ENCODE measurements at places on chromosomes 7 and 10.

- no peaks in the 10 kb centered on the region for H3K36me3 ChIP-seq
- DNase-seq: no peak
- peaks cover 10% of the 10 kb centered on the region for H3K4me1 ChIP-seq
- H3K4me3 ChIP-seq: no peak overlapping the region
Observed at GRCh38 chr10:104306897-104307296, 31.4 kb downstream of the ITPRIP start.

DNA sequence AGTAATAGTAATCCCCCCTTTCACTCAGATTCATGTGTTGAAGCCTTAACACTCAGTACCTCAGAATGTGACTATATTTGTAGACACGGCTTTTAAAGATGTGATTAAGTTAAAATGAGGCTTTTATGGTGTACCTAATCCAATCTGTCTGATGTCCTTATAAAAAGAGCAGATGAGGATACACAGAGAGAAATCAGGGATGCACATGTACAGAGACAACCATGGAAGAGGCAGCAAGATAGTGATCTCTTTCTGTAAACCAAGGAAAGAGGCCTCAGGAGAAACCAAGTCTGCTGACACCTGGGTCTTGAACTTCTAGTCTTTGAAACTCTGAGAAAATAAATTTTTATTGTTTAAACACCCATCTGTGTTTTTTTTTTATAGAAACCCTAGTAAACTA, 44.0 kb upstream of the ZNF365 start:
- H3K4me1 ChIP-seq: no peaks in the 10 kb centered on the region
- no peak overlapping the region for H3K4me3 ChIP-seq
- DNase-seq: no peak
- no peaks in the 10 kb centered on the region for H3K27me3 ChIP-seq
- no peaks in the 10 kb centered on the region for H3K36me3 ChIP-seq
- no peak overlapping the region for H3K27ac ChIP-seq

- no peak overlapping the region for H3K4me3 ChIP-seq
- H3K27me3 ChIP-seq: no peaks in the 10 kb centered on the region
- no peak for DNase-seq
- no peaks in the 10 kb centered on the region for H3K4me1 ChIP-seq
- H3K36me3 ChIP-seq: no peaks in the 10 kb centered on the region
- no peak overlapping the region for H3K27ac ChIP-seq
Observed at GRCh38 chr7:110347081-110347480, 743.8 kb upstream of the LRRN3 start.

DNA sequence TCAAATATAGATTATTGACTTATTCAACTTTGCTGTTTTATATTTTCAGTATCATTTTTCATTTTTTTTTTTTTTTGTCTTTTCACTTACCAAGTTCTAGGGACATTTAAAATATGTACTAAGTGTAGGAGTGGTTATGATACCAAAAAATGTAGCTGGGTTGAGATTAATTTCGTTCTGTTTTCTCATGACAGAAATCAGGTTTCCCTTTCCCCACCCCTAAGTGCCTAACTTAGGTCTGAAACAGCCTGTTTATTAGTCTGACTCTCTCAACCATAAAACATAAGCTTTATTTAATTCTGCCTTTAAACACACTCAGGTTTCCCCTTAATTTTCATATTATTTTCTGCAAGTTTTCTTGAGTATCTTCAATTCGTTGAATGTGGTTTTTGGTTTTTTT, 22.1 kb downstream of the TMEM106B start:
- no peaks in the 10 kb centered on the region for H3K27me3 ChIP-seq
- DNase-seq: no peak
- H3K36me3 ChIP-seq: no peaks in the 10 kb centered on the region
- no peak overlapping the region for H3K27ac ChIP-seq
- no peak overlapping the region for H3K4me3 ChIP-seq

GRCh38 chr7:37216923-37217322, 231.7 kb downstream of the ELMO1 start:
- H3K4me1 ChIP-seq: no peaks in the 10 kb centered on the region
- peaks cover 7% of the 10 kb centered on the region for H3K36me3 ChIP-seq
- no peak overlapping the region for H3K4me3 ChIP-seq
- DNase-seq: no peak

GRCh38 chr7:103712991-103713778, 267.2 kb upstream of the SLC26A5 start:
- no peak for DNase-seq
- no peak overlapping the region for H3K27ac ChIP-seq
- no peak overlapping the region for H3K4me3 ChIP-seq
- H3K4me1 ChIP-seq: no peaks in the 10 kb centered on the region
- H3K27me3 ChIP-seq: no peaks in the 10 kb centered on the region
- no peaks in the 10 kb centered on the region for H3K36me3 ChIP-seq

- H3K27me3 ChIP-seq: no peaks in the 10 kb centered on the region
- H3K4me1 ChIP-seq: no peaks in the 10 kb centered on the region
- H3K36me3 ChIP-seq: no peaks in the 10 kb centered on the region
Observed at GRCh38 chr7:36764929-36765328, 40.6 kb upstream of the AOAH start.

DNA sequence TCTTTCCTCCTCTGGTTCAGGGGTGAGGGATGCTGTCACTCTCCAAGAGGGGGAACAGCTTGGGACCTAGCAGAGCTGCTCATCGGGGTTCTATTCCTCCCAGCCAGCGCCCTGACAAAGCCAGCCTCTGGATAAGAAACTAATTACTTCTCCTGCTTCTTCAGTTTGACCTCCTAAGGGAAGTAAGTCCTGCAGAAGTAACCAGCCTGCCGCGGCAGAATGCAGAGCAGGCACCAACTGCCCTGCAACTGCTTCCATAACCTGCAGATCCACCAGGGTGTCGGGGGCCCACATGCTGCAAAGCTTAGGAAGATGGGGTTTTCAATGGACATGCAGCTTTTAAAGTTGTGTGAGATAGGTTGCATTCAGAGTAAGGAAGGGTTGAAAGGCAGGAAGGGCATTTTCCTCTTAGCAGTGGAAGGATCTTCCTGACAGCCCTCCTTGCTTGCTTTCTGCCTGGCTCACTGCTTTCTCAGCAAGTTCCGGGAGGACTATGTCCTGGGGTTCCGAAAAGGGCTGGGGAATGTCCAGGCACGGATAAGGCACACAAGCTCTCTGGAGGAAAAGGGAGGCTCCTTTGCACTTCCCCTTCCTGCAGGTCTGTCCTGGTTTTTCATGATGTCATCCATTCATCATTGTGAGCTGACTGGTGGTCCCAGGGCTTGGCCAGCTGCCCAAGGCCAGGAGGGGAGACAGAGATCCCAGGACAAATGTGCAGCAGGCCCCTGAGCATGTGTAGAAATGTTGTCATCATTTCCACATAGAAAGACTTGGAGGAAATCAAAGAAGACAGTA, 24.3 kb upstream of the CALU start:
- H3K4me1 ChIP-seq: no peaks in the 10 kb centered on the region
- DNase-seq: no peak
- H3K4me3 ChIP-seq: no peak overlapping the region
